ENCODE measurements at places on chromosomes 3 and 15.

- DNase-seq, result no peak
These were observed 891 bp upstream of the NR1D2 start for GRCh38 chr3:23944007-23944783.

- peak; percentile 81 for DNase-seq
These were observed 12.9 kb downstream of the C15orf62 start for GRCh38 chr15:40782609-40783227.

GRCh38 chr3:150960708-150961684 lies 11.5 kb downstream of the CLRN1 start:
- no peak for DNase-seq

DNA sequence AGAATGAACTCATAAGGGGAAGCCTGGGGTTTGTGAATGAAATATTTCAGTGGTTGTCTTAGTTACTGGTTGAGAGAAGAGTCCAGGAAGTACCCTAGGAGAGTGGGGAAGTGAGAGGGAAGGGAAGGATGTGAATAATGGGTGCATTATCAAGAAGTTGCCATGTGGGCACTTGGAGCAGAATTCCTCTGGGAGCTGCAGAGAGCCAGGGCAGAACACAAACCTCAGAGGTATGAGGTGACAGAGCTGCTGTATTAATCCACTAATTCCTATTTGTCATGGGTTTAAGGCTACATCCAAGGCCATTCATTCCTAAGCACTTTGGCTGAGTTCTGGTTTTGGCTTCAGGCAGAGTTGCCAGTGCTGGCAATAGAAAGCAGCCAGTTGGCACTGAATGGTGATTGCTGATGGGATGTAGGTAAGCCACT lies 29.0 kb downstream of the NDUFB4 start:
- no peak for DNase-seq

GRCh38 chr15:35078221-35078915 lies 6.7 kb downstream of the NANOGP8 start:
- DNase-seq, result peak; percentile 63

DNA sequence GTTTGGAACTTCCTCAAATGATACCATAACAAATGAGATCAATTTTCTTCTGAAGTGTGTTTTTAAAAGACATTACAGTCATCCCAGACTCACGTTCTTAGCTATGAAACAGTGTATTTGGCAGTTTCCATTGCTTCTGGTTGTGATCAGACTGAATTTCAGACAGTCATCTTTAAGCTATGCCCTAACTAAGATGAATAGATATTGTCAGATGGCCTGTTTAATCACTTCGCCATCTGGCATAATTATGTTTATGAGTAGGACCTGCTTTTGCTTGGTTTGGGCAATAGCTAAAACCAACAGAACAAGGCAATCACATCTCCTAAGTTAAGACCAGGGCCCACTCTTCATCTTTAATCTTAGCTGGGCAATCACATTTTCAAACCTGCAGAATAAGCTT lies 313.1 kb downstream of the SV2B start:
- DNase-seq, result no peak

- DNase-seq, result peak; percentile 12
These were observed 195.6 kb downstream of the UBE3A start for GRCh38 chr15:25242957-25243799.

DNA sequence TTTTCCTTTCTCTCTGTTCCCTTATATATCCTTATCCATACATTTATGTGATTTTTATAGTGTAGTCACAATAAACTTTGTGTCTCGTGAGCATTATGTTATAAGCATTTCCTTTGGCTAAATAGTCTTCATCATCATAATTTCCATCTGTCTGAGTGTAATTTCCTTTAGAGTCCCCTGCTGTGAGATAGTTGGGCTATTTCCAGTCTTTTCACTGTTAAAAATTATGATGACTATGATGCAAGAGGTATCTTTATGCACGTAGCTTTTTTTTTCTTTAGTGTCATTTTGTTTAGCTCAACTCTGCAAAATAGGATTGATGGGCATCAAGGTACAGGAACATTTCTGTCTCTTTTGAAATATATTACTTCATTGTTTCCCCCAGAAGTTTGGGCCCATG lies 26.9 kb upstream of the CA12 start:
- no peak for DNase-seq

DNA sequence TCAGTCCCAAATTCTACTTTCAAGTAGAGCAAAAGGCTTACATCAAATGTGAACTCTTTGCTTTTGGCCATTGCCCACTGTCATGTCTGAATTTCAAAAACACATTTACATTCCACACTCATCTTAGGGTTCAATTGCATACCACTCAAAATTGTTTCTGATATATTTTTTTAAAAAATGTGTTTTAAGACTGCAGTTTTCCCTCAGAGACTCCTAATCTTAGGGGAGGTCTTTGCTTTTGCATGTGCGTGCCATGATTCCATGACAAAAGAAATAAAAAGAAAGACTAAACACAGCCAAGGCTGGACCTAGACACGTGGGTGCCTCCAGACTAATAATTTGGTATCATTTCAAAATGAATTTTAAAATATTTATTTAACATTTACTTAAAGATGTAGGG lies 396.8 kb upstream of the RASGRP1 start:
- no peak for DNase-seq

DNA sequence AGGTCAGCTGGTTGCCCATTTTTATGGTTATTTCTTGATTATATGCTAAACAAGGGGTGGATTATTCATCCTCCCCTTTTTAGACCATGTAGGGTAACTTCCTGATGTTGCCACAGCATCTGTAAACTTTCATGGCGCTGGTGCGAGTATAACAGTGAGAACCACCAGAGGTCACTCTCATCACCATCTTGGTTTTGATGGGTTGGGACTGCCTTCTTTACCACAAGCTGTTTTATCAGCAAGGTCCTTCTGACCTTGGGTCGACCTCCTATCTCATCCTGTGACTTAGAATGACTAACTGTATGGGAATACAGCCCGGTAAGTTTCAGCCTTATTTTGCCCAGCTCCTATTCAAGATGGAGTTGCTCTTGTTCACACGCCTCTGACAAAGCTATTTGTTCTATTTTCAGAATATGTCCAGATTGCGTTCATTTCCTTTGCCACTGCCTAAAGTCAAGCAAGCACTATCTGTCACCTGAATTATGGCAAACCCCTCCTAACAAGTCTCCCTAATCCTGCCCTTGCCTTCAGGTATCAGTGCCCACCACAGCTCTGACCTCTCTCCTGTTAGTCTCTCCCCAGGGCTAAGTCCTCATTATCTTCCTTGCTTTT lies 308.5 kb downstream of the ROBO2 start:
- DNase-seq, result peak; percentile 76

DNA sequence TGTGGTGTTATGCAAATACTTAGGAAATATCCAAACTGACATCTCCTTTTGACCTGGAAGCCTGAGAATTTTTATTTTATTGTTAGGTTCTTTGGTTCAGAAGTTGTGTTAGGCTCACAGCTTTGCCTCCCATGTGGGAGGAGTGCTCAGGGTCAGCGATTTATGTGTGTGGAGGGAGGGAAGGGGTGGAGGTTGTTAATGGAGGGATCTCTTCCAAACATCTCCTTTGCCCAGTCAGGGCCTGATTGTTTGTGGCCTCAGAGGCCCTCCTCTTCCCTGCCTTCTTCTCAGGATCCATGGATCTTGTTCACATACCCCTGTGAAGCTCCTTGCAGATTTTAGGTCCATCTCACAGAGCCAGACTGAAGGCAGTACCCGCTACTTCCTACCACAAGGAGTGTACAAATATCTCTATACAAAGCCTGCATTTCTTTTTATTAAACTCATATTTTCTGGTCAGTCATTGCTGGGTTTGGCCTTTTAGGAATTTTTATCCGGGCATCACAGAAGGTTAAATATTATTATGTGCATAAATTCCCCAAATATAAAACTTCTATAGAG lies 40.3 kb downstream of the BBX start:
- no peak for DNase-seq

GRCh38 chr15:71660501-71660900 lies 149.9 kb upstream of the NR2E3 start:
- DNase-seq, result no peak

GRCh38 chr3:183327343-183327742 lies 74.3 kb downstream of the B3GNT5 start:
- no peak for DNase-seq

DNA sequence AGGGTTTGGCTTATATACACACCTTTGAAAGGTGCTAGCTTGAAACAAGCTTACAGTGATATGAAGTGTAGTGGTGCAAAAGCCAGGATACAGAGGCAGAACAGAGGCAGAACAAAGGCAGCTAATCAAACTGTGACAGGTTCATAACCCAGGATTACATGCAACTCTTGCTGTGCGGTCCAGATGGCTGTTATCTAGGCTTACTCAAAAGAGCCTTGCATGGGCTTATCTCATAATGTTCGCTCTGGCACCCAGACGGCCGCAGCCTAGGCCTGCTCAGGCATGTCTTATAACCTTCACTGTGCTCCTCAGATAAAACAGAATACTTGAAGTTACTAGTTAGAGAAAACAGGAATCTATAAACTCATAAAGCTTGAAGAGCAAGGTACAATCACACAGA lies 22.8 kb upstream of the NOX5 start:
- DNase-seq, result no peak

DNA sequence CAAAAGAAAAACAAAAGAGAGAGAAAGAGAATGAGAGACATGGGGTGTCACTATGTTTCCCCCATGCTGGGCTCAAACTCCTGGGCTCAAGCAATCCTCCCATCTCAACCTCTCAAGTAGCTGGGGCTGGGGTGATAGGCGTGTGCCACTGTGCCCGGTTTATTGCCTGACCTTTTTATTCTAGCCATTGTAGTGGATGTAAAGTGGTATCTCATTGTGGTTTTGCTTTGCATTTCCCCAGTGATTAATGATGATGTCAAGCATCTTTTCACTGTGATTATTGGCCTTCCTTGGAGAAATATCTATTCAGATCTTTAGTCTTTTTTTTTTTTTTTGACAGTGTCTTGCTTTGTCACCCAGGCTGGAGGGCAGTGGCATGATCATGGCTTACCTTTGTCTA lies 37.7 kb upstream of the GK5 start:
- DNase-seq, result no peak

DNA sequence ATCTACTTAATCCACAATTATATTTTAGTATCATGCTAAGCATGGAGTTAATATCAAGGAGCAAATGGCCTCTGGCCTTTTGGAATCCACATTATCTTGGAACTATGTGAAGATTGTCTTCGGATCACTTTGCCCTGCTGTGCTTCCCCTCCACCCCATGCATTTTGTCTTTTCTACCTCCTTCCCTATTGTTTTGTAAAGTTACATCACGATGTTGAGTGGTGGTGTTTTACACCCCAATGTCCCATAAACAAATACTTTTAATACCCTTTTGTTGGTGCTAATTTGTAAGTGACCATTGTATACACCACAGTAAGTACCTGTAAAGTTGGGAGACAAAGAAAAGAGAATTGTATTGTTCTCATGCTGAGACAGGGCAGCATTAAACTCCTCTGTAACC lies 258.4 kb upstream of the ZNF717 start:
- peak; percentile 54 for DNase-seq

GRCh38 chr3:140931016-140931454 lies 10.6 kb upstream of the SLC25A36 start:
- peak; percentile 72 for DNase-seq

DNA sequence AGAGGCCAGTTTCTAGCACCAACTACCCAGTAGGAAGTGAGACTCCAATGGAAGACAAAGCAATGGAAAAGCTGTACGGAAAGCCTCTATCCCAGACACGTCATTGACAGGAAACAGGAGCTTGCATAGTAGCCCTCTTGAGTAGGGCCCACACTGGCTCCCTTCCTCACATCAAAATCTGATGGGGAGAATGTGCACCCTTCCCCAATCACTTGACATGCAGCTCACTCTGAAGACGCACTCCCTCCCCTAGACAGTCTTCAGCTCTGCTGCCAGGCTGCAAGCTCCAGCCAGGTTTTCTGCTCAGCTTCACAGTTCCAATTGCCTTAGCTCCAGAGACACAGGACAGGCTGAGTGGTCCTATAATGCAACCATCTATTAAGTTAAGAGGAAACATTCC lies 567.8 kb downstream of the EPHB1 start:
- no peak for DNase-seq

DNA sequence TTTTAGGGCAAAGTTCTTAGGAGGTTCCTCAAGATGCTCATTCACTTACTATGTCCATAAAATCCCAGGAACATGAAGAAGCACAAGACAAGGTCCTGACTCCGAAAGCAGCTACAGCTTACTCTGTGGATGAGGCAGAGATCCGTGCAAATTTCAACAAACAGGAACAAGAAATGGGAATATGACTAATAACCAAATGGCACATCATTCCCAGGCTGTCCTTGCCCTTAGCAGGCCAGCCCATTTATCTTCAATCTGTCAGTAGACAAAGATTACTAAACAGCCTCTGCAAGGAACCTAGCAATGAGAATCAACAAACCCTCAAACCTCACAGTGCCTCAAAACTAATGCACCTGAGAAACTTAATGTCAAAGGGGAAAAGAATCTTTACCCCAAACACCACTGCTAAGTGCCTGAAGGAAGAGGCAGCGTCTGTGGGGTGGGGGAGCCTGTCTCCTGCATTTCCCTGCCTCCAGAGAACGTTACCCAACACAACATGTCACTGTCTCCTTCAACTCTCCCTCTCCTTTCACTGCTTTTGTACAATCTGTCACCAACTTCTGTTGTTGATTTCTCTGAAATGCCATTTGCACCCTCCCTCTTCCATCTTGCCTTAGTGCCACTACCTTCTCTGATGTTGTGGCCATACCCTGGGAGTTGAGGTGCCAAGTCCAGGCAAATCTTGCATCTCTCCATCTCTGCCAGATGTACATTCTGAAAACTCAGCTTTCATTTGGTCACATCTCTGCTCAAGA lies 4.8 kb downstream of the TNFAIP8L3 start:
- DNase-seq, result no peak

GRCh38 chr3:195908694-195909581 lies 587 bp upstream of the TNK2 start:
- DNase-seq, result no peak

GRCh38 chr3:184727357-184728009 lies 15.6 kb upstream of the MAGEF1 start:
- DNase-seq, result peak; percentile 88

DNA sequence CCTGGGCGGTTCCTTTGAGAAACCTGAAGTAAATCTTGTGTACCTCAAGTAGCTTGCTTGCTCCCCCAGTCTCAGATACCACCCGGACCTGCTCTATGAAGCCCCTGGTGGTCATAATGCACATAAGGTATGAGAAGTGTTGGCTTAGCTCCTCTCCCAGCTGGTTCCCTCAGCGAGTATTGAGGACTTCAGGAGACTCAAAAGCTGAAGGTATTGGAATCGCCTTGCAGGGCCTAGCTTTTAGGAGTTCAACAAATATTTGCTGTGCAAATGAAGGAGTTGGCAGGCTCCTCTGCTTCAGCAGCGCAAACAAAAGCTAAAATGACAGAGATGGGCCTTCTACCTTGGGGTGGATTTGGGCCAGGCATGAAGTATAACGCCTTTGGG lies 1.7 kb downstream of the CMTM8 start:
- peak; percentile 63 for DNase-seq

GRCh38 chr3:195384952-195385351 lies 57.9 kb downstream of the ACAP2 start:
- DNase-seq, result no peak

DNA sequence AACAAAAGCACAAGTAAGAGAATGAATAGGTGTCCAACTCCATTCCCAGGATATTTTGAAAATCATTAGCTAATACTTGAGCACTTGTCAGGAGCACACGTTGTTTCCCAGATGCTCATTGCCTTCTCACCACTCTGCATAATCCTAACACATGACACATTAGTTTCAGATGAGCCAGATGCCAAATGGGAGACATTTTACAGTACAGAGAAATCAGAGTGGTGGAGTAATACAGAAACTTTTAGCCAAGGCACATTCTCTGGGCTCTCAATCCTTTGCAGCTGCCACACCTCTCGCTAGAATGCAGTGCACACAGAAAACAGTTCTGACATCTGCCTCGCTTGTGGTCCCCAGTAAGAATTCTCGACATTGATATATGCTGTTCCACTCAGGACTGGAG lies 76.6 kb downstream of the P3H2 start:
- DNase-seq, result no peak
